Activated naive CD4-positive, alpha-beta T cell (primary cell): ENCODE measurements at places on chromosomes 1 and 21.
A peak's percentile ranks its signal among the peaks of the same experiment; 100 is the strongest.

- no peak for DNase-seq
Measured at GRCh38 chr1:94646786-94647555, 105.4 kb upstream of the F3 start.

- DNase-seq: no peak
Measured at GRCh38 chr1:56137521-56138505, 441.6 kb downstream of the PLPP3 start.

GRCh38 chr1:77375990-77376389 is 94.2 kb downstream of the AK5 start:
- no peak for DNase-seq

GRCh38 chr1:233368106-233368788 is 40.7 kb downstream of the MAP3K21 start:
- DNase-seq: no peak

DNA sequence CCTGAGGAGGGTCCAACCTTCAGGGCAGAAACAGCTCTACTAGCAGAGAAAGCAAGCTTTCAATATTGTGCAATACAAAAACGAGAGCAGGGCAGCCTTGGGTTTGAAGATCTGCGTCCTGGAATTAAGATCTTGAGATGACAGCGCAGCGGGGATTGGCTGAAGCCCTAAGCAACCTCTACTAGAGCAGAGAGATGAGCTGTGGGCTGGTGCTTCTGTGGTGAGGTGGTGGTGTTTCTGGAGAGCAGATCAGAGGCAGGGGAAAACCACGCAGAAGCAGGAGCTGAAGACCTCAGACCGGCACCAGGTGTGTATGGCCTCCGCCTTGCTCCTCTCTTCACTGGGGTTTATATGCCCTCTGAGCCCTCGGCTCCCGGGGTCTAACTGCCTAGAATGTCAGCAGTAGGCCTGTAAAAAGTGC is 12.5 kb downstream of the TRAF3IP3 start:
- peak; percentile 23 for DNase-seq
